Tracheal epithelial cell (primary cell): ENCODE measurements at places on chromosomes 7 and 10. TPM values are rescaled to one million over a fixed set of nuclear protein-coding genes. Genes with fewer than 3 reads are reported as not detected.

Gene PDZD7
- 1.1 and 2.4 TPM in 2 replicates for total RNA-seq

Gene MICU1
- 20.9 and 28.2 TPM in 2 replicates for total RNA-seq

Gene LDB3
- total RNA-seq = not detected in 2 replicates

Gene HOXA5
- total RNA-seq = 0.43 and 1.9 TPM in 2 replicates

Gene TUBGCP2
- 50.1 and 55.9 TPM in 2 replicates for total RNA-seq

Gene SLC16A9
- total RNA-seq = 2.7 and 3.2 TPM in 2 replicates

Gene ST8SIA6
- 0.64 TPM in 1 of 2 replicates, not detected in the other for total RNA-seq
